ENCODE measurements at places on chromosomes 3 and 15.

- DNase-seq, result peak; percentile 94
Measured at GRCh38 chr3:58628823-58629562, 37.6 kb downstream of the FAM3D start.

DNA sequence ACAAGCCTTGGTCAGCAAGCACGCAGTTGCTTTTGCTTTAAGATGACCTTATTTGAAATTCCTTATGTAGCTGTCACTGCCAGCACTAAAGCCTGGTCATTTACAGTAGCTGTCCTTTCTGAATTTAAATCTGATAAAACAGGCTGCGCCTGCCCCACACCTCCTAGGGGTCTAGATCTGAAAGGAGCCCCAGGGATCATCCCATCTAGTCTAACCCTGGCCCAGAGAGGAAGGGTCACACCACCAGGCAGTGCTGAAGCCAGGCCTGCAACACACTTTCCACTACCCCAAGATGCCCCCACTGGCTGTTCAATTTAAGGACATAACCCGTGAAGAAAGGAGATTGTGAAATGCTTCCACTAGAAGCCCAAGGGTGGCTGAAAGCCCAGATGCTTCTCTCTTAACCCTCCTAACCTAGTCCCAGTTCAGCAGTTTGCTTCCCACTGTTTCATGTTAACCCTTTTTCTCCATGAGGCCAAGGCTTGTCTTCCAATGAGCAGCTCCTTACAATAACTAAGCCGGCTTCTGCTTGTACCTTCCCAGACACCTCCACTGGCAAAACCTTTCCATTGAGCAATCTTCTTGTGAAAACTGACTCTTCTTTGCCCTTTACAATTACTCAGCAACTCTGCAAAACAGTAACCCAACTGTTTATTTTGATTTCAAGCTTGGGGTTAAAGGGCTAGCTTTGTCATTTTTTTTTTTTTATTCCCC, 198.9 kb upstream of the LPP start:
- no peak for DNase-seq

DNA sequence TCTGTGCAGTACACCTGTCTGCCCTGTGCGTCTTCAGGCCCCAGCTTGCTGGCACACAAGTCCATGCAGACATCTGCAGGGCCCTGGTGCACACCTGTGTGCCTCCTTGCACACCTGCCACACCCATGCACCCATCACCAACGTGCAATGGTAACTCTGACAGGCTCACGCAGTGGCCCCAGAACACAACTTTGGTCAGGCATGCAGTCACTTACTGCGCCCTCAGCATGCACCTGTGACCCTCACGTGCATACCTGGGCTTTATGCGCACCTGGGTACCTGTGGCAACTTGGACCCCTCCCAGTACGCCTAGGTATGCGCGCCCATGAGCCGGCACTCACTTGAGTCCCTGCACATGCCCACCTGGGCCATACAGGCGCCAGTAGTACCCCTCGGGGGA, 1.7 kb downstream of the PLXND1 start:
- no peak for DNase-seq

- no peak for DNase-seq
Measured at GRCh38 chr3:16174976-16175901, 759 bp downstream of the GALNT15 start.

GRCh38 chr3:87920549-87920948, 138.3 kb downstream of the CGGBP1 start:
- no peak for DNase-seq

GRCh38 chr3:148235566-148235965, 462.1 kb upstream of the AGTR1 start:
- DNase-seq, result no peak

DNA sequence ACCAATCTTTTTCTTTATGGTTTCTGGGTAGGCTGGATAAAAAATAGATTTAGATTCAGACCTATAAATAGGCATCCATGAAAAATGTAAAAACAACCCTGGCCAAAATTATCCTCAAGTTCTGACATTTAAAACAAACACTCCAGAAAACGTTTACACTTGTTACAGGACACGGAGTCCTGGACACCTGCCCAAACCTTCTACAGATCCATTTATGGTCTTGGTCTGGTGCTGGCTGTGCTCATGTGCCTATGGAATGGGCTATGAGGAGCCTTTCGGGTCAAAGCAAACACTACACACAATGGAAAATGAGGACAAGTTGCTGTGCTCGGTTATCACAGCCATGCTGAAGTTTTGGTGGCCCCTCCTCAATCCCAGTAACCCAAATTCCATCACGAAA, 108.1 kb downstream of the PDZRN3 start:
- no peak for DNase-seq

DNA sequence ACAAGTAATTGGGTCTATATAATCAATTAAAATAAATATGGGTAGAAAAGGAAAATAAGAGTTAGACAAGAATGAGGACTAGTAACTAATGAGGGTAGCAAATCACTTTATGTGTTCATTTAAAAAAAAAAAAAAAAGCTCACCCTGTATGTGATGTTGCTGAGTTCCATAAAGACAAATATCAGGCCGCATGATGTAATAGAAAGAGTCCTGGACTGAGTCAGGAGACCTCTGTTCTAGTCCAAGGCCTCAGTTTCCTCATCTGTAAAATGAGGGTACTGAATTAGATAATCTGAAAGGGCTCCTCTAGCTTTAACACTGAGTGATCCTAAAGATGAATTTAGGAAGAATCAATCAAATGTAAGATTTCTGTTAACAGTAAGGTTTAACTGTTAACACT, 117.6 kb downstream of the TBL1XR1 start:
- no peak for DNase-seq

- DNase-seq, result no peak
Measured at GRCh38 chr3:45225465-45226205, 452 bp downstream of the TMEM158 start.

- no peak for DNase-seq
Measured at GRCh38 chr15:57302640-57303257, 73.6 kb upstream of the CGNL1 start.

GRCh38 chr15:68112706-68113105, 58.6 kb downstream of the PIAS1 start:
- DNase-seq, result no peak

DNA sequence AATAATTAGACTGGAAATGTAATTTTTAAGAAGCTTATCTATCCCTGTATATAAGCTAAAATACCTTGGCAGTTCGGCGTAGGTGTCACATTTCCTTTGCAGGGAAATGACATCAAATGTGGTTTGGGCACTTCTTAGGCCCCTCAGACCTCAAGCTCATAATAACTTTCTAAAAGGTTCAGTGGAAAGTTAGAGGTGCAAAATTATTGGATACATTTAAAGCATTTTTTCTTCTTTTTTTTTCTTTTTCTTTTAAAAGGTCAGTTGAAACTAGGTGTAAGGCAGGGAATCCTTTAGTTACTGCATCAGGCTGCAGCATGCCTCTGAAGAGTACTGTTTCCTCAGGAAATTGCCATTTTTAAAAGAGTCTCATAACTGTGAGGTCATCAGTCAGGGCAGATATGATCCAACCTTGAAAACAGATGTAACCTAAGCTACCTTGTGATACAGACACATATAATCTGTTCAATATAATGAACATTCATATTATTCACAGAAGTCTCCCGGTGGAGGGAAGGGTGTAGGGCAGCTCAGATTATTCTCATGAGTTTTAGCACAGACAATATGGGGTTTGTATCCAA, 4.8 kb downstream of the SACM1L start:
- DNase-seq, result no peak

DNA sequence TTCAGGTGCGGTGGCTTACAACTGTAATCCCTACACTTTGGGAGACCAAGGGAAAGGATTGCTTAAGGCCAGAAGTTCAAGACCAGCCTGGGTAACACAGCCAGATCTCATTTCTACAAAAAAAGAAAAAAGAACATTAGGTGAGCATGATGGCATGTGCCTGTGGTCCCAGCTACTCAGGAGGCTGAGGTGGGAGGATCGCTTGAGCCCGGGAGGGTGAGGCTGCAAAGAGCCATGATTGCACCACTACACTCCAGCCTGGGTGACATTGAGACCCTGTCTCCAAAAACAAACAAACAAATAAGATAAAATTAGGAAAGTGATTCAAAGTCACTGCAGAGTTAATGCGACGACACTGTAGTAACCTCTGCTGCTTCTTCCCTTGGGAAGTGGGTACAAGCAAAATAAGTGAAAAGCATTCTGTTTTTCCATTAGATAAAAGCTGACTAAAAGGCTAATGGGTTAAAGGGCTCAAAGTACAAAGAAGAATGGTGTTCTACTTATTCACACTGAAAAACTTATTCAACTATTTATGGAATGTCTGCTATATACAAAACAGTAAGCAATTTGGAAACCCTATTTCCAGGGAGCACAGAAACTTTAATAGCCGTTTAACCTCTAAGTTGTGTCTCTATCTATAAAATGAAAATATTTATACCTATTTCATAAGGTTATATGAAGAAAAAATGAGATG, 8.0 kb upstream of the RPS27L start:
- DNase-seq, result no peak

DNA sequence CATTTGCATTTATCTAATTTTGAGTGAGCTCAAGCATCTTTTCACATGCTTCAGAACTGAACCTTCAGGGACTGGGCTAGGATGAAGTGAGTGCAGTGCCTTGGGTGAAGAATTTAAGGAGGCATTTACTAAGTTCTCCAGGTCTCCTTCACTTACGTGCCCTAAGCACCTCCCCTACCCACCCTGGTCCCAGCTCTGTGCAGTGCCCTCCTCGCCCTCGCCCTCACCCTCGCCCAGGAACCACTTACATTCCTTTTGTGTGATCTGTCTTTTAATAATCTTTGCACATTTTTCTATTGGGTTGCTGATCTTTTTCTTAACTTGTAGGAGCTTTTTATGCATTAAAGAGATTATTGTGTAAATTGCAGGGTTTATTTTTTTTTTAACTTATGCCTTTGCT, 322.6 kb downstream of the THSD4 start:
- no peak for DNase-seq

- no peak for DNase-seq
Measured at GRCh38 chr15:92733934-92734521, 78.5 kb upstream of the FAM174B start.
